Adipocyte (in vitro differentiated cells): ENCODE measurements at places on chromosomes 7 and 10.

GRCh38 chr7:30674420-30674819 is 7.8 kb downstream of the CRHR2 start:
- DNase-seq: no peak

GRCh38 chr10:50511492-50512213 is 112.1 kb downstream of the SGMS1 start:
- DNase-seq: no peak

DNA sequence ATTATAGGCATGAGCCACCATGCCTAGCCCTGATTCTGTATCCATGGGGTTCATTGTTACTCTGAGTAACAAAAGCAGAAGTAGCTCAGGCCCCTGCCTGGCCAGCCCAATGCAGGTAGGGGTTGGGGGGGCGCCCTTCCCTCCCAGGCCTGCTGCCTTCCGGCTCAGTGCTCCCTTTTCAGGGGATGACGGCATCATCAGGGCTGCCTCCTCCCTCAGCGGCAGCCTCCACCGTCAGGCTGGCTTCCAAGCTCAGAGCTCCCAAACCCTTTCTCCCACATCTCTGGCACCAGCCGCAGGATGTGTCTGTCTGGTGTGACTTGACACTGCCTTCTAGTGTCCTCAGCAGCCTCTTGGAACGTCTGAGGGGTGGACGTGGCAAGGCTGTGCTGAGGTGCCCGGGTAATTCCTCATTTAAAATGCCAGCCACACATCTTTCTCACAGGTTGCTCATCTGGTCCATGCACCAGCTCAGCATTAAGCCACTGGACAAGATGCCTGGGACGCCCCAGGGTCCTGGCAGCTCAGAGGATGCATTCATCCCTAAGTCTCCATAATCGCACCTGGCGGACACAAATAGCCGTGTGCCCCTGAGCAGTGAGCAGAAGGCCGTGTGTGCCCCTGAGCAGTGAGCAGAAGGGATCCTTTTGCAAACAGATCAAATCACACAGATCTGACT is 38.2 kb downstream of the PAPOLB start:
- no peak for DNase-seq

GRCh38 chr7:47502240-47502877 is 79.6 kb downstream of the TNS3 start:
- no peak for DNase-seq

DNA sequence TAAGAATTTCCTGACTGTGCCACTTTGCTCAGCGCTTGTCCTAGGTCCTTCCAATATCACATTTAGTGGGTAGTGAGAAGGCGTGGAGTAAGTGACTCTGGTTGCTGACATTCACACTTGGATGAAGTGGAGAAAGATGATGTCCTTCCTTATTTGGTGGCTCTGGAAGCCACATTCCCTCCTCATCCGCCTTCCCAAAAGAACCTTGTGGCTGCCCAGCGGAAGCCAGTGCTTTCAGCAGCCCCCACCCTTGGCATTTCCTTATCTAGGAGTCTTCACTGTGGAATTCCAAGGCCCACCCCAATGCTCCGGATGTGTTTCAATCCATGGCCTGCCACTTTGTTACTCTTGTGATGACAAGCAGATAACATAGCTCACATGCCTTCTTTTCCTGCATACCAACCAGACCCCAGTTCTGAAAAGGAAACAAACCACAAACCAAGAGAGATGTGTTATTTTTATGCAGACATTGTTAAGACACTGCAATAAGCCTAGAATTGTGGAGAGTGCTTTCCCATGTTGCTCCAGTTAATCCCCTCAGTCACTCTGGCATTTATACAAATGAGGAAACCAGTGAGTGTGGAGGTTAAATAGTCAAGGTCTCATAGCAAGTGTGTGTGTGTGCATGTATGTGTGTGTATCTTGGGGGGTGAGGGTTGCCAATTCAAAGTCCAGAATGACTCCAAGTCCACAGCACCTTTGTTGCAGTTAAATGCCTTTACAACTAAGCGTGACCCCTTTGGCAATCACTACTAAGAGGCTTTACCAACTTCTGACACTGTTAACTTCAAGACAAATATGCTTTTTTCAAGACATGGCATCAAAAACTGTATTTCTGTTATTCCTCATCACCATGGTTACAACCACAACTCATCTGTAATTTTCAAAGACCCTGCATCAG is 10.3 kb upstream of the ANKRD1 start:
- DNase-seq: peak; percentile 79

DNA sequence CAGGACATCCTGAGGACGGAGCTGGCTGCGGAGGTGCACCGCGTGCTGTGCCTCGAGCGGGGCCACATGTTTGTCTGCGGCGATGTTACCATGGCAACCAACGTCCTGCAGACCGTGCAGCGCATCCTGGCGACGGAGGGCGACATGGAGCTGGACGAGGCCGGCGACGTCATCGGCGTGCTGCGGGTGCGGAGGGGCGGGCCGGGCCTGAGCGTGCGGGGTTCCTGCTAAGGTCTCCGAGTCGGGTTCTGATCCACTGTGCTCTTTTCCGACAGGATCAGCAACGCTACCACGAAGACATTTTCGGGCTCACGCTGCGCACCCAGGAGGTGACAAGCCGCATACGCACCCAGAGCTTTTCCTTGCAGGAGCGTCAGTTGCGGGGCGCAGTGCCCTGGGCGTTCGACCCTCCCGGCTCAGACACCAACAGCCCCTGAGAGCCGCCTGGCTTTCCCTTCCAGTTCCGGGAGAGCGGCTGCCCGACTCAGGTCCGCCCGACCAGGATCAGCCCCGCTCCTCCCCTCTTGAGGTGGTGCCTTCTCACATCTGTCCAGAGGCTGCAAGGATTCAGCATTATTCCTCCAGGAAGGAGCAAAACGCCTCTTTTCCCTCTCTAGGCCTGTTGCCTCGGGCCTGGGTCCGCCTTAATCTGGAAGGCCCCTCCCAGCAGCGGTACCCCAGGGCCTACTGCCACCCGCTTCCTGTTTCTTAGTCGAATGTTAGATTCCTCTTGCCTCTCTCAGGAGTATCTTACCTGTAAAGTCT is 10.4 kb downstream of the ATG9B start:
- DNase-seq: peak; percentile 63

GRCh38 chr7:29394321-29394720 is 169.3 kb upstream of the PRR15 start:
- DNase-seq: no peak

GRCh38 chr7:133165529-133165928 is 83.6 kb upstream of the CHCHD3 start:
- no peak for DNase-seq

DNA sequence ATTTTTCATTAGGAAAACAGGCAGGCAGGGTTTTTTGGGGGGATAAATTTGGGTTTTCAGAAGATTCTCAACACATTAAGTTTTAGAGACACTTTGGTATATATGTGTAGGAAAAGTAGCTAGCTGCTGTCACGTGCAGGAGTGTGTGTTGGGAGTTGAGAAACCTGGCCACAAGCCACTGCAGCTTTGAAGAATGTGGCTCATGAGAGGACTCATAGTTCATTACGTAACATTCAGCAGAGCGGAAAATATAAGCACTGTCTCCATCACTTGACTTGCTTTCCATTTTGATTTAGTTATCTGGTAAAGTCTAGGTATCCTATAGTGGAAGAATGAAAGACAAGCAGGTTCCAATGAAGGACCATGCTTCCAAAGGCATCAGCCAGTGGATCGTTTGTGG is 31.2 kb downstream of the SMNDC1 start:
- DNase-seq: peak; percentile 67
